ENCODE measurements at places on chromosomes 4 and X.

- DNase-seq: no peak
These were observed 17.4 kb downstream of the GALNT7 start for GRCh38 chr4:173185847-173186510.

- no peak for DNase-seq
These were observed 123.4 kb upstream of the ATP6AP2 start for GRCh38 chrX:40457406-40457805.

- no peak for DNase-seq
These were observed 246.1 kb downstream of the NR3C2 start for GRCh38 chr4:148196164-148196563.

DNA sequence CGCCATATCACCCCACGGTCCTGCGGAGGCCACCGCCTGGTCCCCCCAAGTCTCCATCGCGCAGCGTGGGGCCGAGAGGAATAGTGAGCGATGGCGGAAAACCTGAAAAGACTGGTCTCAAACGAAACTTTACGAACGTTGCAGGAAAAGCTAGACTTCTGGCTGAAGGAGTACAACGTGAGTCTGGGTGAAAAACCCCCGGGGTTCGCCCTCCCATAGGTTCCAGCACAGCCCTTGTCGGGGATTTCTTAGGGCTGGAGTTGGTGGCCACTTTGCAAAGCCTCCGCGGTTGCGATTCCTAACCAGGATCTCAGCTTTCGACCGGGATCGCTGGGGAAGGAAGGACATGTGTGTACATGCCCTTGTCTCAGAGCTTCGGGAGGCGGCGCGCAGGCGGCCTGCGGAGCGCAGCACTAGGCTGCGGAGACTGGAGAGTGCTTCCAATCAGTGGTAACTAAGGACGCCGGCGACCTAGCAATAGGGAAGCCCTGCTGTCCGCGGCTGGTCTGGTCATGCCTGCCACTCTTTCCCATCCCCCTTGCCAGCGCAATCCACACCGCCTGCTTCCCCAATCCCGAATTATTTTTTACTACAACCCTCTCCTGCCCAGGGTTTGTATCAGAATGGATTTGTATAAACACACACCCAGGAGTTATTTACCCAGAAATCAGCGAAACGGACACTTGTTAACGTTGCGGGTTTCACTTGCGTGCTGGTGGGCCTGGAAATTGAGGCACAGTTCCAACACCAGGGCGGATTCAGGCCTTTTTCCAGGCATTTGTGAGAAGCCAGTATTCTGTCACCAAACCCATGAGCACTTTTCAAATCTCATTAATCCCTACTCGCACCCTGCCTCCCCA is 741 bp downstream of the SPATA18 start:
- DNase-seq: no peak

GRCh38 chr4:76607846-76608245 is 172.8 kb downstream of the SHROOM3 start:
- DNase-seq: no peak

DNA sequence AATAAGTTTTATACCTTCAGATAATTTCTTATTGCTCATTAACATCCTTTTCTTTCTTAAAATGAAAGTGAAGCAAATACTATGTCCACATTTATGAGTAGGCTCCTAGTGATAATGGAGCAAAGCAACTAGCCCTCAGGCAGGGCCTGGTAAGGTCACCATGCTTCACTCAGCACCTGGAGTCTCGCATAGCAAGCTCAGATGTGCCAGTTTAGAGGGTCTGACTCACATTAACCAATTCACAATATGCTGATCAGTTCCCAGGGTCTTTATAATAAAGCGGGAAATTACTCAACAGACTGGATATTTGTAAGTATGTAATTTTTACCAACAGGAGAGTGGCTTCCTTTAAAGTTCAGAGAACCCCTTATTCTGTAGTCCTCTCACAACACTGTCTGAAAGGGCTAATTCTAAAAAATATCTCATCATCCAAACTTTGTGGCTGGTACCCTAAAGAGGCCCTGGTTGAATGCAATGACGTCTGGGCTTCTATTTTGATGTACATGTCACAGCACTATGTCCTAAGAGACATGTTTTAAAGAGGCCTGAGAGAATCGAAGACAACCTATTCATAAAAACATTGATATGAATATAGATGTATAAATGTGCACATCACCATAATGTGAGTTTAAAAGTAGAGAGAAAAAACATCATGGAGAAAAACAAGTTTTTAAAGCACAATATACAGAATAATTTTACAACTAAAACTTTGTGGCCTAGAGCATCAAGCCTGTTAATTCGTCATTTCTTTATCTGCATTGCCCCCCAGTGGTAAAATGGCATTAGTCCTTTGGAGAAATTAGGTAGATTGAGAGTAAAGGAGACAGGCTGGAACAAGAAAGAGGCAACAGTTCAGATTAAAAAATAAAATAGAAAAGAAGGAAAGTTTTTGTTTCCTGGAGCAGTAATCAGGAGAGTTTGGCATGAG is 44.3 kb downstream of the IL21 start:
- DNase-seq: peak; percentile 72

- no peak for DNase-seq
These were observed 582.9 kb downstream of the ADGRL3 start for GRCh38 chr4:61783050-61783449.

- no peak for DNase-seq
These were observed 33.5 kb upstream of the PRRG1 start for GRCh38 chrX:37315511-37316248.

GRCh38 chr4:6546681-6547447 is 28.1 kb upstream of the MAN2B2 start:
- peak; percentile 30 for DNase-seq

DNA sequence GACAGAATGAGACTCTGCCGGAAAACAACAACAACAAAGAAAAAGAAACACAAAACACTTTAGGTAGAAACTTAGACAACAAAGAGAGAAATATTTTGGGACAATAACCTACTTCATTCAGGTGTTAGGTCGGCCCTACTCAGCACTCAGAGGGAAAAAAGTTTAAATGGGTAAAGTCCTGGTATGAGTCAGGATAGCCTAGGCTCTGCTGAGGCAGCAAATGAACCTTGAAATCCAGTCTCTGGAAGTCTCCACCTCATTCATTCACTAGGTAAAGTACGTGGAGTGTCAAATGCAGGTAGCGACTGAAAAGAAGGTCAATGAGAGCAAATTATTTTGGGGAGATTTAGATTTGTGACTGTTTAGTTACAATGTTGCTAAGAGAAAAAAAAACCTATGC is 127.4 kb downstream of the FHDC1 start:
- no peak for DNase-seq

DNA sequence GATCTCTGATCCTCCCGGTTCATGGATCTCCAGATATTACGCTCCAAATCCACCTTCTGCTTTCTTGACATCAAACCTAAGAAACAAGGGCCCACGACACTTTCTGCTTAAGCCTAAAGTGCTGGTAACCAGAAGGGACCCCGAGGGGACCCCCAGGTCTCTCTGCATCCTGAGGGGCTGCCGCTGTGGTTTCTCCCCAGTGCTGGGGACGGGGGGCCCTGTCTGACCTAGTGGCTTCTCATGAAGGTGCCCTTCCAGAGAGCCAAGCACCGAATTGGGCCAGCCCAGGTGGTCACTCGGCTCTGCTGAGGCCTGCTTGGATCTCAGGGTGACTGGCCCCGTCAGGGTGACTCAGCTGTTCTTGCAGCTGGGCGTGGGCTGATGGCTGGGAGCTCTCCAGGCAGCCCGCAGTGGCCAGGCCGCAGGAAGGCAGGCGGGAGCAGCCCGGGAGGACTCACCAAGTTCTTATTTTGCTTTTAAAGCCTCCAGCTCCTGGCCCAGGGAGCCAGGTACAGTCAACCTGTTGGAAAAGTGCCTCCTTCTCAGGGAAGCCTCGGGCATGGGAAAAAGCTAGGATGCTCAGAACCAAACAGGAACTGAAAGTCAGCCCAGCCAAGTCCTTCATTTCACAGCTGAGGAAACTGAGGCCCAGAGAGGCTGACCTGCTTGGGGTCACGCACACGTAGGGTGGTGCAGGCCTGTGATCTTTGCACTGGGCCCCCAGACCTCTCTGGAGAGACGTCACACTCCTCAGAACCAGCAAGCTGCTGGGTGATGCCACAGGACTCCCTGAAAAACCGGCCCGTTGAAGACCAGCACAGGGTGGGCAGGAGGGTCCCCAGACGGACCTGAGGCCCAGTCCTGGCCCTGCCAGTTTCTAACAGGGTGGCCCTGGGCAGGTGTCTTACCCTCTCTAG is 16.7 kb downstream of the BLOC1S4 start:
- DNase-seq: peak; percentile 33

GRCh38 chr4:185965426-185966384 is 103.3 kb upstream of the TLR3 start:
- no peak for DNase-seq

- no peak for DNase-seq
These were observed 26.4 kb upstream of the HELT start for GRCh38 chr4:184991860-184992259.

GRCh38 chr4:48340276-48340964 is 909 bp upstream of the SLAIN2 start:
- DNase-seq: no peak

DNA sequence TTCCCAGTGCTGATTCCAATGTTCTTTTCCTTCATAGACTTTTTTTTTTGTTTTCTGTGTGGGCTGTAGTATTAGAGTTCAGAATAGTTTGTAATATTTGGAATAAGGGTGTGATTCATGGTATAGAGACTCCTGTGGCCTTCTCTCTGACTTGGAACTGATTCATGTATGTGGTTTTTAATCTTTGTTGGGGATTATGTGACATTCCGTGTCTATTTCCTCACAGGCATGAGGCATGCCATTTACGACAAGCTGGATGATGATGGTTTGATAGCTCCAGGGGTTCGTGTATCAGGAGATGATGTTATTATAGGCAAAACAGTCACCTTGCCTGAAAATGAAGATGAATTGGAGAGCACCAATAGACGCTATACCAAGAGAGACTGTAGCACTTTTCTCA is 44.4 kb downstream of the POLR2B start:
- no peak for DNase-seq

DNA sequence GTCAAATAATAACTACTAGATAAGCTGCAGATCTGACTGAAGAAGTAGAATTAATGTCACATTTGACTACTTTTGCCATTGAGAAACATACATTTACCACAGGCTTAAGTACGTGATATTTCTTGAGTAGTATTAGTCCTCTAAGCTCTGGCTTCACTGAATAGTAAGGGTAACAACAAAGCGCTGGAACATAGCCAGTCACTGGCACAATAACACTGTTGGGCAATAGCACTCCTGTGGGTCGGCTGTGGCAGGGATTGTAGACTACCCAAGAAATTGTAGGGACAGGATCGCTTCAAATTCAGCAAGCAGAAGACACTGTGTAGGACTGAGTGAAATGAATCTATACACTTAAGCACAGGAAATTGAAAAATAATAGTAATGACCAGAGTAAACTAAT is 27.1 kb upstream of the IL15 start:
- DNase-seq: no peak

DNA sequence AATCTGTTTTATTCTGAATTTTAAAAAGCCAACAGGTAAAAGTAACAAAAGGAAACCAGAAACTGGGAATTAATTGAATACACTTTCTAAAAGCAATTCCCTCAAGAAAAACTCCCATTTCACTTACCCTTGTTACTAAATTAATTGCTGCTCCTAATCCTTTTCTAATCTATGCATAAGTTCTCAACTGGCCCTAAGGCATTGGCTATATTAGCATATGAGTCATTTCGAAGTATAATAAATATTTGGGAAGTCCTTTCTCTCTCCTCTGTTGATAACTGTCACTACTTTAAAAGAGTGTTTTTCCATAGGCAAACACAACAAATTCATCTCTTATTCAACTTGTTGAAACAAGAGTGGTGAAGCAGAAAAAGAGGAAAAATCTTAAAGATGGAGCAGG is 486.5 kb upstream of the HTR2C start:
- no peak for DNase-seq

DNA sequence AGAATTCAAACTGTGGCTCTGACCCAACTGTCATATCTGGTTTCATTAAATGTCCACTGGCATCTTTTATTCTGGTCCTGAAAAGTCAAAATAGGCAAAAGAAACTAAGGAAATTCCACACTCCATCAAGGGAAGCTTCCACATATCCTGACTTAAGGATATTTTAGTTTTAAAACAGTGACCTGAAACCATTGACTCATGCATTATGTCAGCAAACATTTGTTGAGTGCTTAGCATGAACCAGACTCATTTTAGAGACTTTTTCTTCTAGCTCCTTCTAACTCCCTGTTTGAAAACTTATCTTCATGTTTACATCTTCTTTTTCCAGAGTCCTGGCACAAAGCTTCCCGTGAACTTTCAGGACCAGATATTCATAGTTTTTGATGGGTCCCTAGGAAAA is 6.9 kb upstream of the CXCL1 start:
- no peak for DNase-seq

- DNase-seq: peak; percentile 18
These were observed 23.9 kb downstream of the ACSL4 start for GRCh38 chrX:109709129-109709631.

- no peak for DNase-seq
These were observed 532.7 kb downstream of the NLGN4X start for GRCh38 chrX:5695971-5696370.

DNA sequence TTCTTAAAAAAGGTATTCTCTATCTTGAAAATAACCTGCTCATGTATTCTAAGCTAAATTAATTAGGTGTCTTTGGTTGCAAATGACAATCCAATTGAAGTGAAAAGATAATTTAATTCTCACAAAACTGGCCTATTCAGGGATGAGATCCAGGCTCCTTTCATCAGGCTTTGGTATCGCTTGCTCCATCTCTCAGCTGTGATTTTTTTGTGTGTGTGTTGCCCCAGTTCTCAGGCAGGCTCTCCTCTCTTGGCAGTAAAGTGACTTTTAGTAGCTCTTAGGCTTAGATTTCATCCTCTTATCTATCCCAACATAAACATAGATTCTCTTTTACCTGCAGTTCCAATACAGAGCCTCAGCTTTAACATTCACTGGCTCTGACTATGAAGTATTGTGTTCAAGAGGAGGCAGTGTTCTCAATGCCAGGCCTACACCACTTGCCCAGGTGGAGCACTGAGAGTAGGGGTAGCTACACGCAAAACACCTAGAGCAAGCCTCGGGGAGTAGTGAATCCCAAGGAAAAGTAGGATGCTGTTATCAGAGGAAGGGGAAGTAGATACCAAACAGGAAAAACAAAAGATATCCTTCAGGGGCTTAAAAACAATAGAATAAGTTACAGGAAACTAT is 392.4 kb upstream of the ATOH1 start:
- no peak for DNase-seq

DNA sequence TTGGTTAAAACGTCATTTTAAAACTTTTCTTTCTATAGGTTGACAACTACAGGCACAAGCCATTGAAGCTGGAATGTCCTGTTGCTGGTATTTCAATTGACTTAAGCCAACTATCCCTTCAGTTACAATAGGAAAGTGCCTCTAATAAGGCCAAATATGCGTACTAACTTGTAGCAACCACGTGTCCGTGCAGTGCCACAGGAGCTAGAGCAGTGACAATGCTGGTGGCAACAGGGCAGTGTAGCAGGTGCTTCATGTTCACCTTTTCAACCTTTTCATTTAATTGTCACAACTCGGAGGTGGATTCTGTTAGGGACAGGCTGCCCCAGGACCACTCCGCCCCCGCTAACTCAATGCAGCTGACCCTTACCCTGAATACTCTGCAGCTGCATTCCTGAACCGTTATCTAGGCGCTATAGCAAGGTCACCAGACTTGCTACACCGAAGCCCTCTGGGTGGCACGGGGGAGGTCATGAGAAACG is 37.7 kb downstream of the ERVMER34-1 start:
- no peak for DNase-seq

Measured in CD4-positive, alpha-beta T cell treated with Interleukin-4 for 1 hour (primary cell).